Gastroesophageal sphincter (tissue), 4 donors: ENCODE measurements at places on chromosomes 1 and 21. TPM values are rescaled to one million over a fixed set of nuclear protein-coding genes. Genes with fewer than 3 reads are reported as not detected.

- no peak for ATAC-seq
Observed at GRCh38 chr1:174110053-174110452, 49.3 kb upstream of the RABGAP1L start.

GRCh38 chr1:67717876-67718275 lies 32.9 kb downstream of the GADD45A start:
- no peak for ATAC-seq

DNA sequence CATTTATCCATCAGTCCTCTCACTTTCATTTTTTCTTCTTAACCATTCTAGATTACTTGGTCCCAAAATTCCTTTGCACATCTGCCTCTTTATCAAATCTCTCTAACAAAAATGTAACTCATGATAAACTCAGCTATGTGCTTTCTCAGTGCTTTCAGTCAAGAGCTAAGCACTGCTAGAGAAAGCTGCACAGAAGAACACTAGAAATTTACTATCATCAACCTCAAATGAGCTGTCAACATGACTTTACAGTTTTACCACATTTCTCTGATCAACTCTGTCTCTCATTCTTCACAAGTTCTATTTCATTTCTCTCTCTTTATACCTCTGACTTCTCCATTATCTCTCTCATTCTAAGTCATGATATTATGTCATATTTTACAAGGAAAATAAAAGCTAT lies 54.2 kb upstream of the PRKACB start:
- ATAC-seq = no peak

DNA sequence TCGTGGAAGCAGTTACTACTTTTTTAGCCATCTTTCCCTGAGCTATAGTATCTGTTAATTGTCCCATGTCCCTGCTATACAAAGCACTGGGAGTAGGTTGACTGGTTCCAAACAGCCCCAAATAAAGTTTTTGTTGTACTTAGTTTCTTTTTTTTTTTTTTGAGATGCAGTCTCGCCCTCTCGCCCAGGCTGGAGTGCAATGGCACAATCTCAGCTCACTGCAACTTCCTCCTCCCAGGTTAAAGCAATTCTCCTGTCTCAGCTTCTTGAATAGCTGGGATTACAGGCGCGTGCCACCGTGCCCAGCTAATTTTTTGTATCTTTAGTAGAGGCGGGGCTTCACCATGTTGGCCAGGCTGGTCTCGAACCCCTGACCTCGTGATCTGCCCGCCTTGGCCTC lies 3.3 kb downstream of the NCSTN start:
- no peak for ATAC-seq

DNAJC6 gene
- 3.8 TPM for total RNA-seq

KCNT2 gene
- 12.0 TPM for total RNA-seq

NCF2 gene
- total RNA-seq = 5.9 TPM

POLR3C gene
- total RNA-seq = 37.7 TPM
